B cell (primary cell): ENCODE measurements at places on chromosomes 11 and 22.
A peak's percentile ranks its signal among the peaks of the same experiment; 100 is the strongest.

GRCh38 chr11:78851878-78852586 is 277.4 kb upstream of the NARS2 start:
- DNase-seq, result no peak

- no peak for DNase-seq
These were observed 1.0 kb downstream of the PKP3 start for GRCh38 chr11:394858-395655.

DNA sequence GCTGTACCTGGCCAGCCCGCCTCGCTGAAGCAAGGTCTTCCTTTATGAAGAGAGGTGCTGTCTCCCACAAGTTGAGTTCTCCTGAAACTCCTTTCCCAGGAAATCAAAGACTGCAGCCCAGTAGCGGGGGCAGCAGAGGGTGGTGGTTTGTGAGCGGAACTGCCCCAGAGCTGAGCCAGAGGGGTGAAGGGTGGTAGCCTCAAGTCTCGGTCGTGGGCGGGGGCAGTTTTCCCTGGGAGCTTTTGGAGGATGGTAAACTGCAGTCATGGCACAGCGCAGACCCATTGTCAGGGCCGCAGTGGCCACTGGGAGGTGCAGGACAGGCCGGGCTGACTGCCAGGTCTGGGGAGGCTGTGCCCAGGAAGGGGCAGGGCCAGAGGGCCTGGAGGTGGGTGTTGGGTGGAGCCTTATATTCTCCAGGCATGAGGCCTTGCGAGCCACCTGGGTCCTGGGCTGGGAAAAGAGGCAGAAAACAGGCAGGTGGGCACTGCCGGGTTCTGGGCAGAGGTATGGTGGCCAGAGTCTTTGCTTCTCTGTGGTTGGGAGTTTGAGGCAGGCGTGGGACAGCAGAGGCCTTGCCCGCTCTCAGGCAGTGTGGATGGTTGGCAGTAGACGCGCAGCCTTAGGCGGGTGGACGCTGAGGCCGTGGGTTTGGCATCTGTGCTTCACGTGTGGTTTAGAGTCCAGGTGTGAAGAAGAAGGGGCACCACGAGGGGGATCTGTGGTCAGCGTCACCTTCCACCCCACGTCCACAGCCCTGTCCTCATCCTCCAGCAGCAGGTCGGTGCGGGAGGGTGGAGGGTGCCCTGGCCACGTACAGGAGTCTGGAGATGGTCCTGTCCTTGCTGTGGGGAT is 1176.4 kb downstream of the BRD1 start:
- no peak for DNase-seq

- DNase-seq, result peak; percentile 63
These were observed 81.0 kb downstream of the PRR5L start for GRCh38 chr11:36376888-36377758.

DNA sequence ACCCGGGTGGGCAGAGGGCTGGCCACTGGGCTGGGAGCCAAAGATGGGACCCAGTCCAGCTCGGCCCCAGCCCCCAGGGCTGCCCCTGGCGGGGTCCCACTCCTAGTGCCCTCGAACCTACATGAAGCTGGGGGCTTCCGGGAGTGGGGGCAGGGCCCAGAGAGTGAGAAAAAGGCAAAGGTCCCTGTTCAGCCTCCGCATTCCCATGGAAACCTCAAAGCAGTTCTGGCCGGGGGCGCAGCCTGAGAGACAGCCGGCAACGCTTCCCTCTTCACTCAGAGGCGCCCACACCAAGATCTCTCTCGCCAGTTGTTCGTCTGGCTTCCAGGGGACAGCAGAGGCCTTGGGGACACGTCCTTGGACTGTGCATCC is 22.4 kb upstream of the ARHGAP8 start:
- DNase-seq, result no peak

DNA sequence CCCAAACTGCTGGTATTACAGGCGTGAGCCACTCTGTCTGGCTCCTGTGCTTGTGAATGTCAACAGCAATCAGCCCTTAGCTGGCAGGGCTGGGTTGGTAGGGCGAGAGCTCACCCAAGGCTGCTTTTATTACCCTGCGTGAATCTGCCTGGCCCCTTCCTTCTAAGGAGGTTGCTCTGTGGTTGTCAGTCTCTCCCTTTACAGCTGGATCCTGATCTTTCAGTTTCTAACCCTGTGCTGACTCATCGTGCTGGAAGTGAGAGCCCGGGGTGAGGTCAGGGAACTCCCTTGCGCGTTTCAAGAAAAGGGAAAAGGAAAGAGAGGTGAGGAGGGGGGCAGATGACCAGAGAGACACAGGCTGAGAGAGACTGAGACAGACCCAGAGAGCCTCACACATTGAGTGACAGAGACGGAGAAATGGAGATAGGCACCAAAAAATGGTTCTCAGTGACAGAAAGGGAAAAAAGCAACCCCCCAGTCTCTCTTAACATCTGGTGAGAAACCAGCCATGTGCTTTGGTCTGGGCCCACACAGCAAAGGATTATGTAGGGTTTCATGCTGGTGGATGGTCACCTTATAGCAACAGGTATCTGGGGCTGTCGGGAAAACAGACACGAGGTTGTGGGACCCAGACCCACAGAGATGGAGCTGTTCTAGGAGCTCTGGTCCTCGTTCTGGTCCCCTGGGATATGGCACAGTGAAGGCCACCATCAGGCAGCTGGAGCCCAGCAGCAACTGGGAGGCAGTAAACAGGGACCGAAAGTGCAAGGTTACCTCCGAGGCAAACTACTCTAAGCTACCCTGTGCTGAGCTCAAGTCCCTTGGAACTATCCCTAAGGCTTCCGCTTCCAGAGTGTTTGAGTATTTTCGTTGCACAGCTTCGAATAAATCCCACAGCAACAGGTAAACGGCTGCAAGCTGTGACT is 2.5 kb downstream of the TCN2 start:
- no peak for DNase-seq

GRCh38 chr11:108897071-108897481 is 232.2 kb downstream of the DDX10 start:
- DNase-seq, result no peak

- no peak for DNase-seq
These were observed 36.7 kb downstream of the SMC1B start for GRCh38 chr22:45376703-45377102.

- peak; percentile 44 for DNase-seq
These were observed 215.0 kb upstream of the CTSC start for GRCh38 chr11:88552379-88553062.

GRCh38 chr11:64318766-64319761 is 1.1 kb downstream of the PRDX5 start:
- no peak for DNase-seq

GRCh38 chr11:44826922-44827643 is 100.3 kb downstream of the TSPAN18 start:
- DNase-seq, result no peak

GRCh38 chr11:106418791-106419190 is 341.3 kb downstream of the AASDHPPT start:
- no peak for DNase-seq

DNA sequence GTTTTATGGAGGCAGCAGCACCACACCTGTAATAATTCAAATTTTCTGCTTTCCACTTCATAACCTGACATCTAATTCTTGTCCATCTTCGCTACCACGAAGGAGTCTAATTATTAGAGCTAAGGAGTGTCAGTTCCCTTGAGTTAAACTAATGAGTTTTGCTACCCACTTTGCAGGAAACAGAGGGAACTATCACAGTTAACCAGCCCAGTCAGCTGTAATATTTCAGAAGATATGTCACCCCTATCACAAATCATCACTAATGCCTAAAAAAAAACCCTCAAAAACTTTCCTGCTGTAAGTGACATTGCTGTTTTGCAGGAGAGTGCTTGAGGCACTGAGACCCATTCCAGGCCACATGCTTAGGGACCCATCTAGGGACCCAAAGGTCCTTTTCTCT is 8.4 kb downstream of the TECTA start:
- no peak for DNase-seq

- no peak for DNase-seq
These were observed 21.5 kb upstream of the NRIP3 start for GRCh38 chr11:9025101-9025850.

GRCh38 chr11:47003180-47003877 is 66.8 kb downstream of the CSTPP1 start:
- no peak for DNase-seq

GRCh38 chr11:130162733-130163132 is 3.2 kb downstream of the ST14 start:
- DNase-seq, result no peak

DNA sequence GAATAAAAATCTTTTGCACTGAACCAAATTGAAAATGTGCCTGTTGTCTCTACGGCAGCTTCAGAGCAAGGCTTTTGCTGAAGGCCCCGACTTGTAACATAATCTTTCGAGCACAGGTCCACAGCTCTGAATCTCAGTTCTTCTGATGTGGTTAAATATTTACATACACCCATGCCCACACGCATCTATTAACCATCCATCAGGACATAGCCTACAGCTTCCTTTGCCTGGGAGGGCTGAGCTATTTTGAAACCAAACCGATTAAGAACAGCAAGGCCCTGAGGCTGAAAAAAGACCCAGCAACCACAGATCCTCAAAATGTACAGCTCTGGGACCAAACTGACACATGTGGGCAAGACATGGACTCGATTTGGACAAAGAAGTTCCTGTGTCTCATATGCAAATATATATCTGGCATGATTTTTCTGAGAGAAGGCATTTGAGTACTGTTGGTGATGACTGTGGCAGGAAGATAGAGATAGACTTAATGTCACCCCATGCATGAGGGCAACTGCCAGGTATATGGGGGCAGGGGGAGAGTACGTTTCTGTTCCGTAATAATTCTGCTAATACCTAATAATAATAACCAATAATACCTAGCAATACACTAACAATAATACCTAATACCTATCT is 322.7 kb upstream of the PLET1 start:
- DNase-seq, result no peak

DNA sequence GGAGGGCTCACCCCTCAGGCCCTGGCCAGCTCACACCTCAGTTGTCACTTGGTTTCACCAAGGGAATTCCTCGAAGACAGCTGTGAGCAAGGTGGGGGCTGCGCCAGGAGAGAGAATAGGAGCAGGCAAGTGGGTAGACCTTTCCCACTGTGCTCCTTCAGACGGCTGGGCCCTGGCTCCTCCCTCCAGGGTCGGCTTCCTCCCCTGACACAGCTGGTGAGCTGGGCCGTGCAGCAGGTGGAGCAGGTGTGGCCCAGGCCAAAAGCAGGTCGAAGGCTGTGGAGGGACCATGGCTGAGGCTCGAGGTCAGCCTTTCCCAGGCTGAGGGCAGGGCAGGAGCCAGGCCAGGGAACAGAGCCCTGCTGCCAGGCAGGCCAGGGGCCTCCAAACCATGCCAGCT is 12.5 kb upstream of the MYRF start:
- DNase-seq, result no peak

GRCh38 chr11:132994966-132995365 is 537.3 kb downstream of the OPCML start:
- no peak for DNase-seq
